Breast epithelium (tissue), 4 donors: ENCODE measurements at places on chromosomes 7 and 10.
A peak's percentile ranks its signal among the peaks of the same experiment; 100 is the strongest.

GRCh38 chr7:47314728-47315607, 266.9 kb downstream of the TNS3 start:
- H3K4me3 ChIP-seq = peak overlapping the region; percentile 40
- no peaks in the 10 kb centered on the region for H3K27me3 ChIP-seq
- DNase-seq = no peak
- H3K36me3 ChIP-seq = no peaks in the 10 kb centered on the region

DNA sequence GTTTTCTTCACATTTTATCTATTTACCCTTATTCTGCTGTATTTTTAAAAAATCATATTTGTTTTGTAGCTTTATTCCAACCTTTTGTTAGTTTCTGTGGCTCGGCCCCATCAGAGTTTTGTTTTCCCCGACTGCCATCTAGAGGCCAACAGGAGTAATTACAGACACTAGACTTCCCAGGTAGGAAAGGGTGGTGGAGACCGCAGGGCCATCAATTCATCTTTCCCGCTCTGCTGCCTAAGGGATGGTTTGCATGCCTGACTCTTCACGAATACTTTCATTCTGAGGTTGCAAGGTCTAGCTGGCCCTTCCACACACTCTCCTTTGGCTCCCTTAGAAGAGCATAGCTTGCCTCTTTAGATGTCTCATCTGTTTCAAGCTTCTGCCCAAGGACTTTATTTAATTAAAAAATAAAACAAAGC, 38.3 kb downstream of the LYZL2 start:
- no peaks in the 10 kb centered on the region for H3K36me3 ChIP-seq
- no peak overlapping the region for H3K4me3 ChIP-seq
- DNase-seq = no peak
- no peak overlapping the region for H3K27ac ChIP-seq

DNA sequence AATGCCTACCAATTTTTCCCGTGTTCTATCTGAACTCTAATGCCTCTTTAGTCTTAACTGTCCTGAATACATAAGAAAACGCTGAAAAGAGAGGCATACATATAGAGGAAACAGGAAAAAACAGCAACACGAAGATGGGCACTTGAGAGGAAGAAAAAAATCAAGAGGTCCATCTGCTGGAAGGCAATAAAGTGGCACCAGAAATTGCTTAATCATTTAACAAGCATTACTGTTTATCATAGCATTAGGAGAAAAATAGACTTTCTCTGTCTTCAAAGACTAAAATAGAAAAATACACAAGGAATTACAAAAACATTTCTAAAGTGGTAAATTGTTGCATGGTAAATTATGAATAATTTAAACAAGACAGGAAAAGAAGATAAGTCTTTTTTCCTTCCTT, 35.0 kb downstream of the NSUN6 start:
- H3K4me3 ChIP-seq = no peak overlapping the region
- no peaks in the 10 kb centered on the region for H3K4me1 ChIP-seq
- H3K36me3 ChIP-seq = no peaks in the 10 kb centered on the region
- DNase-seq = no peak
- no peaks in the 10 kb centered on the region for H3K27me3 ChIP-seq
- H3K27ac ChIP-seq = no peak overlapping the region

DNA sequence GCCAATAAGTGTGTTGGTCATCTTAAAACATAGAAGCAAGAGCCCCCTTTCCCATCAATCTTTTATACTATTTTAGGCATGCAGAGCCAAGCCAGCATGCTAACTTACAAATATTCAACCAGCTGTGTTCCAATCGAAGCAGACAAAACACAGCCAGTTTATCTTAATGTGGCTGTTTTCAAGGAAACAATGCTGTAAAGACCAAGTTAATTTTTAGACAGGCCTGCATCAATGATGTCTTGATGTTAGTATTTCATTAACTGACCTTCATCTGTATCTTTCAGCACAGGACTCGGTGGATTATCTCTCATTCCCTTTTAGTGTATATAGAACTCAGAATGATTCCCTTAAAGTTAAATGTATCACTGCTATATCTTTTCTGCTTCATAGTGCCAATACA, 262.0 kb upstream of the ZWINT start:
- H3K36me3 ChIP-seq = no peaks in the 10 kb centered on the region
- H3K4me1 ChIP-seq = no peaks in the 10 kb centered on the region
- no peak for DNase-seq
